ENCODE measurements at places on chromosomes 13 and 19. TPM values are rescaled to one million over a fixed set of nuclear protein-coding genes. Genes with fewer than 3 reads are reported as not detected.
A peak's percentile ranks its signal among the peaks of the same experiment; 100 is the strongest.

DNA sequence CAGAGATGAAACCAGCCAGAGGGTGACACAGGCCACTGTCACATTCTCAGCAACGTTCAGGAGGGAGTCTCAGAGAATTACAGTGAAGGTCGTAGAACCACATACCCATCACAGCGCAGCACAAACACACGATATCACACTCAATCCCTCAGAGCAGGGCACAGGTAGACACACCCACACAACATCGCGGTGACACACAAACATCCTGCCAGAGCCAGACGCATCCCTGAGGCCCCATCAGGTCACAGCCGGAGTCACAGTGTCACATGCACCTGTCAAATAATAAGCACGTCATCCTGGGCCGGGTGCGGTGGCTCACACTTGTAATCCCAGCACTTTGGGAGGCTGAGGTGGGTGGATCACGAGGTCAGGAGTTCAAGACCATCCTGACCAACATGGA lies 17.5 kb downstream of the ELAVL3 start:
- no peak for DNase-seq

DNA sequence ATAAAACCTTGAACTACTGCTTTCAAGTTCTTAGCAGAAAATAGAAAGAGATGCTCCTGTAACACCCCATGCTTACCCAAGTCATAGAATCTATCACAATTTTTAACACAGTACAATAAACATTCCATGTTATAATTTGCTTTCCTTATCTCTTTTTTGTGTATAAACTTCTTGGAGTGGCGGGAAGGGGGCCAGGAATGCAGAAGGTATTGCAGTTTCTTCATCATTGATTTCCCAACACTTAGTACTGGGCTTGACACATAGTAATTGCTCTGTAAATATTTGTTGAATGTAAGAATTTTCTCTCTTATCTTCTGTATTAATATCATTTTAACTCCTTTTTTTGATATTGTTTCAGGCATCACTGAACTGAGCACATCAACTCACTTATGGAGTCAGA lies 535.8 kb downstream of the KCTD12 start:
- DNase-seq: no peak

DNA sequence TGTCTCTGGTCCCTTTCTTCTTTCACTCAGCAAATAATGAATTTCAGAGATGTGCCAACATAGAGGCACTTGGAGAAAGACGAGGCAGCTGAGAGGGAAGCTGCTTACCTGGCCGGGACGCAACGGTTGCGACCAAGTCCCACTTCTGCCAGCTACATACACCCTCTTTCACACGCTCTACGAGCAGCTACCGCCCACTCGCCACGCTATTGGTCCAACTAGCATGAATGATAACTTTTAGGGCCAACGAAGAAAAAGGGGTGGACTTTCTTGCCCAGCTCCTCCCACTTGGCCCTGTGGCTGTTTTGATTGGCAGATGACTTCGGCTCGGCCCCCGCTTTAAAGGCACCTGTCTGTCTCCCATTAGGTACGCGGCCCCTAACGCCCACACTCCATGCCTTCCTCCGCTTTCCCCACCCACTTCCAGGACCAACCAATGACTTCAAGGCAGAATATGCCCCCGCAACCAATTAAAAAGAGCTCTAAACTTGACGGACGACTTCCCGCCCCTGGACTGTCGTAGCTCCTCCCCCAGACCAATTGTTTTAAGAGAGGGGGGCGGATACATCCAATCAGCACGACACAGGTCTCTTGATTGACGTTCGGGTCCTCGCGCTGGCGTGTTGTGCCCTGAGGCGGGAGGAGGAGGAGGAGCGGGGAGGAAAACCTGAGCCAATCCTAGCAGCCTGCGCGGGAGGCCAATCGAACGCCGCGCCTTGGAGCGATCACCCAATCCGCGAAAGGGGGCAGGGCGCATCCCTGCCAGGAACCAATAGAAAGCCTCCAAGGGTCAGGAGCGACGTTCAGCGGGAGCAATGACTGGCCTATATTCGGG lies 481 bp upstream of the CNOT3 start:
- peak; percentile 99 for DNase-seq

GRCh38 chr13:77637588-77637987 lies 59.9 kb upstream of the SLAIN1 start:
- no peak for DNase-seq

DNA sequence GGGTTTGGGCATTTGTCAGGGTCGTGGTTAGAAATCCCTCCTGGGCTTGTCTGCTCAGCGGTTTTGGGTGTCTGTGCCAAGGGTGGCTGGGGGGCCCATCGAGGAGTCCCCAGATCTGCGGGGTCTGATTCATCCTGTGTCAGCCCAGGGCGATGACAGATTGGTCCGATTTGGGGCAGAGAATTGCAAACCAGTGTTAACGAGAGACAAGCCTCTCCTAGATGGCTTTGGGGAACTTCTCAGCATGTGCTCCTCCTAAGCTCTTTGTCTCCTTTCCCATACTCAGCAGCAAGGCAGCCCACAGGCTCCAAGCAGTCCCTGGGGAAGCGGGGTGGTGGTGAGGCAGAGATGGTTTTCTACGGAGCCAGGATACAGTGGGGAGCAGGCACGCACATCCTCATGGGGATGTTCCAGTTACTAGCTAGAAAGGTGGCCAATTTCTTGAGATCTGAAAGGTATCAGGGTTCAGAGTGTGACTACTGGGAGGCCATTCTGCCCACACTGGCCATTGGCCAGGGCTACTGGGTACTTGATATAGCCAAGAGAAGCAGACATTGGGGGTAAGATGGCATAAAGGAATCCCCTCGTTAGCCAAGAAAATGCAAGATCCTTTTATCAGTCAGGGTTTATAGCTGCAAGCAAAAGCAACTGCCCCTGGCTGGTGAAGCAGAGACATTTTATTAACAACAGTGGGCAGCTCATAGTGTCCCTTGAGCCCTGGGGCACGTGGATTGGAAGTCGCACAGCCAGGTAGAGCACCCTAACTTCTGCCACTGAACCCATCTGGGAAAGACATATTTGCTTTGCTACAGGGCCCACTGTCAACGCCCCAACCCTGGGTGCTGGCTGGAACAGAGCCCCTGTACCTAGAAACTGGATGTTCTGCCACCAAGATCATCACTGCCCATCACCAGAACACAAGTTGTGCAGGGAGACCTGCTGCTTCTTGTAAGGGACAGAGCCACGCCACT lies 63.6 kb downstream of the RGCC start:
- DNase-seq: no peak

- DNase-seq: no peak
These were observed 1342.4 kb downstream of the EFNB2 start for GRCh38 chr13:105193026-105193425.

DNA sequence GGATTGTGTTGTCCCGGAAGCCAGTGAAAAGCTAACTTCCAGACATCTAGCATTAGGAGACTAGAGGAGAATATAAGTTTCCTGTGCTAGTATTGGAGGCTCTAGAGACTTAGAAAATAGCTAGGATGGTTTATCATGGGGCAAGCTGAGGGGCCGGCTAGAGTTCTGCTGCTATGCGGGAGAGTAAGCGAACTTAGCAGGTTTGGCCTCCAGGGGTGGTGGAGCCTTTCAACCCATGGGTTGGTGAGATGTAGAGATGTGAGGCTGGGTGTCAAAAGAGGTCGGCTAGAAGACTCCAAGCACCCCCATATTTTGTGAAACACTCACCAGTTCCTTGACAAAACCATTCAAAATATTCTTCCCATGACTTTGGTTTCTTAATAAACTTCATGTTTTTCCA lies 4.4 kb downstream of the SULT2A1 start:
- DNase-seq: no peak

- DNase-seq: no peak
These were observed 4.6 kb downstream of the PROZ start for GRCh38 chr13:113162783-113163685.

The ATP1A3 gene
- total RNA-seq: 0.14 TPM

DNA sequence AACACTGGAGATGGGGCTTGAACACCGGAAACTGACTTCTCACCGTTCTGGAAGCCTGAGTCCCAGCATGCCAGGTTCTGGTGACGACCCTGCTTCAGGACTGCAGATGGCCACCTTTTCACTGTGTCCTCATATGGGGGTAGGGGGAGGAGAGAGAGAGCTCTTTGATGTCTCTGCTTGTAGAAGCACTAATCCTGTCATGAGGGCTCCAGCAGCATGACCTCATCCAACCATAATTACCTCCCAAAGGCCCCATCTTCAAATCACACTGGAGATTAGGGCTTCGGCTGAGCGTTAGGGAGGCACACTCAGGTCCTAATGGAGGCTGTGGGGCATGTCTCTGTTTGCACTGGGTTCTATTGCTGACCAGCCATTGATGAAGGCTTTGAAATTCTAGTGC lies 255.3 kb downstream of the TEX29 start:
- DNase-seq: no peak

DNA sequence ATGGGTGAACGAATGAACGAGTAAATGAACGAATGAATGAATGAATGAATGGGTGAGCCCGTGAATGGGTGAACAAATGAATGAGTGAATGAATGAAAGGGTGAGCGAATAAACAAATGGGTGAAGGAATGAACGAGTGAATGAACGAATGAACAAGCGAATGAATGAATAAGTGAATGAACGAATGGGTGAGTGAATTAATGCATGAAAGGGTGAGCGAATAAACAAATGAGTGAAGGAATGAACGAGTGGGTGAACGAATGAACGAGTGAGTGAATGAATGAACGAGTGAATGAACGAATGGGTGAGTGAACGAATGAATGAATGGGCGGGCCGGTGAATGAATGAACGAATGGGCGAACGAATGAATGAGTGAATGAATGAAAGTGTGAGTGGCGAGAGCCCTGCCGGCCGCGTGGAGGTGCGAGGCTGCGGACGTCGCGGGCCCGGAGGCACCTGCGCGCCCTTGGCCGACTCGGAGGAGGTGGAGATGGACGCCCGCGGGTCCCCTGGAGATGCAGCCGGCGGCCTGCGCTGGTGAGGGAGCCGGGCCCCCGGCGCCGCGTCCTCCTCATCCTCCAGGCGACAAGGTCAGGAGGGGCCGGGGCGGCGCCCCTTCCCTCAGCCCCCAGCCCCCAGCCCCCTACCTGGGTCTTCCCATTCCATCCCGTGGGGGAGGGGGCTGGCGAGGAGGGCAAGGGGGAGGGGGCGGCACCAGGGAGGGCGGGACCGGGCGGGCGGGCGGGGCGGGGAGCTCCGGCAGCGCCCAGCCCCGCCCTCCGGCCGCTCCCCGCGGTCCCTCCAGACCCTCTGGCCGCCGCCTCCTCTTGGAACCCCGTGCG lies 15.4 kb downstream of the ANKRD24 start:
- no peak for DNase-seq

The MAP4K1 gene
- 33.7 TPM for total RNA-seq

The OPA3 gene
- 8.4 TPM for total RNA-seq

- DNase-seq: no peak
These were observed 266.2 kb upstream of the SOX21 start for GRCh38 chr13:94978516-94978915.

- DNase-seq: no peak
These were observed 53.9 kb upstream of the AMER2 start for GRCh38 chr13:25225970-25226369.

DNA sequence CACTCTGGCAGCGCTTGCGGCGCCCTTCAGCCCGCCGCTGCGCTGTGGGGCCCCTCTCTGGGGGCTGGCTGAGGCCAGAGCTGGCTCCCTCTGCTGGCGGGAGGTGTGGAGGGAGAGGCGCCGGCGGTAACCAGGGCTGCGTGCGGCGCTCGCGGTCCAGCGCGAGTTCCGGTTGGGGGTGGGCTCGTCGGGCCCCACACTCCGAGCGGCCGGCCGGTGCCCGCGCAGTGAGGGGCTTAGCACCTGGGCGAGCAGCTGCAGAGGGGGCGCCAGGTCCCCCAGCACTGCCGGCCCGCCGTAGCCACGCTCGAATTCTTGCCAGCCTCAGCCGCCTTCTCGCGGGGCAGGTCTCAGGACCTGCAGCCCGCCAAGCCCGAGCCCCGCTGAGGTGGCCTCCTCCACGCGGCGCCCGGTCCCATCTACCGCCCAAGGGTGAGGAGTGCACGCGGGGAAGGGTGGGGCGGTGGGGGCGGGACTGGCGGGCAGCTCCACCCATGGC lies 879.0 kb upstream of the SLITRK5 start:
- no peak for DNase-seq

The LGI4 gene
- 17.4 TPM for total RNA-seq

The FCHO1 gene
- total RNA-seq: 8.9 TPM

DNA sequence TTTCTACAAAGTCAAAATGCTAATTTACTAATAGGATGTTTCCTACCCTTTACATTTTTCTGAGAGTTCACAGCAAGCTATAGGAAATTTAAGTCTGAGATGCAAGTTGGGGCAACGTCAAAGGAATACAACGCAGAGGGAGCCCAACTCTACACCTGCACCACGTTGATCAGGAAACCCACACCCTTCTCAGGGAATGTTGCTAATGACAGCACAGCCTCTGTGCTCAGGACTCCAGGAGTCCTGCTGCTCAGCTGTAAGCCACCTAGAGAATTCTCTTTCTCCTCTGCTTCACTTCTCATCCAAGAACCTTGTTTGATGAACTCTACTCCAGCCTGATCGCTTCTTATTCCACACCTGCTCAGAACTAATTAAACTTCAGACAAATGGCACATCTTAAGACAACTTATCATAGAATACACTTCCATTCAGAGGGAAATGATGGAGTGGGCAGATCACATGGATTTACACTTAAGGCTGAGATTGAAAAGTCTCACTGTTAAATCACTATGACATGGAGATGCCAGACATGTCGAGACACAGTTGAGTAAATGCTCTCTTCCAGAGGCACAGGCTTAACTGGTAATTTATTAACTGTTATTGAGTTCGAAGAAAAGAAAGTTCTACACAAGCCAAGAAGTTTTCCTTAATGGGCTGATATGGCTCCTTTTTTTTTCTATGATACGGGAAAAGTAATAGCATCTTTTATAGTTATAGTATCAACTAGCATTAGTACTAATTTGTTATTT lies 811.6 kb upstream of the ARGLU1 start:
- no peak for DNase-seq

The F2RL3 gene
- 4.9 TPM for total RNA-seq

DNA sequence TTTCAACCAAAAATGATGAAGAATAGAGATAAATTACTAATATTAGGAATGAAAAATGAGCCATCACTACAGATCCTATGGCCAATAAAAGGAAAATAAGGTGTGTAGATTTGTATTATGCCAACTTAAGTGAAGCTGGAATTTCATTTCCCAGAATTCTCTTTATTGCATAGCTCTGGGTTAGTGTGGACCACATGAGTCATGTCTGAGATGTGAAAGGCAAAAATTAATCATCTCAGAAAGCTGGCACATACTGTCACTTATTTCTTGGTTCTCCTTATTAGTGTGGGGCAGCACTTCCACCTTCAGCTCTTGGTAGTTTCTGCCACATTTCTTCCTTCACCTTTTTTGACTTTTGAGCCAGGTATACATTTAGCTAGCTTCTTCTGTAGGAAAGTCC lies 82.6 kb downstream of the KATNAL1 start:
- DNase-seq: no peak

The HRC gene
- 2.2 TPM for total RNA-seq

The CEACAM3 gene
- total RNA-seq: not detected

GRCh38 chr13:48851707-48852106 lies 124.0 kb upstream of the FNDC3A start:
- DNase-seq: no peak

DNA sequence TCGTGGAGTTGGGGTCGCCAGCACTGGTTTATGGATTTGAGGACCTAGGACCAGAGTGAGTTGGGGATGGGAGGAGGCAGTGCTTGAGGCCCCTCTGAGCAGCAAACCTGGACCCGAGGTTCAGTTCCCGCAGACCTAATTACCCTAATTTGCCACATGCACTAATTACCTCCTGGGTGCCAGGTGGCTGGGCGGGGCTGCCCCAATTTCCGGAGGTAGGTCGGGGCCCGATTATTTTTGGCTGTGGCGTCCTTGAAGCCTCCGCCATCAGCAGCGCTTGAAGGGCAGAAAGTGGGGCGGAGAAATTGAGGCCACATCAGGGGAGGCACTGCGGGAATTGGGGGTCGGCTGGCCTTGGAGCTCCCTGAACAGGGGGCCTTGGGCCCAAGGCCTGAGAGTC lies 5.9 kb upstream of the HOMER3 start:
- no peak for DNase-seq

The BSG gene
- 344 TPM for total RNA-seq

The TNFSF13B gene
- 7.5 TPM for total RNA-seq

Data from thoracic aorta (tissue), 2 donors.